ENCODE measurements at places on chromosomes 13 and 19. TPM values are rescaled to one million over a fixed set of nuclear protein-coding genes. Genes with fewer than 3 reads are reported as not detected.

HCST gene
- total RNA-seq = not detected

GPR183 gene
- 23.3 TPM for total RNA-seq

PSG1 gene
- not detected for total RNA-seq

ZNF677 gene
- 15.6 TPM for total RNA-seq

OR1M1 gene
- not detected for total RNA-seq

TTC9B gene
- not detected for total RNA-seq

VSIG10L gene
- 1.9 TPM for total RNA-seq

CLDND2 gene
- total RNA-seq = not detected

PLIN5 gene
- 9.9 TPM for total RNA-seq

PRODH2 gene
- not detected for total RNA-seq

DNA sequence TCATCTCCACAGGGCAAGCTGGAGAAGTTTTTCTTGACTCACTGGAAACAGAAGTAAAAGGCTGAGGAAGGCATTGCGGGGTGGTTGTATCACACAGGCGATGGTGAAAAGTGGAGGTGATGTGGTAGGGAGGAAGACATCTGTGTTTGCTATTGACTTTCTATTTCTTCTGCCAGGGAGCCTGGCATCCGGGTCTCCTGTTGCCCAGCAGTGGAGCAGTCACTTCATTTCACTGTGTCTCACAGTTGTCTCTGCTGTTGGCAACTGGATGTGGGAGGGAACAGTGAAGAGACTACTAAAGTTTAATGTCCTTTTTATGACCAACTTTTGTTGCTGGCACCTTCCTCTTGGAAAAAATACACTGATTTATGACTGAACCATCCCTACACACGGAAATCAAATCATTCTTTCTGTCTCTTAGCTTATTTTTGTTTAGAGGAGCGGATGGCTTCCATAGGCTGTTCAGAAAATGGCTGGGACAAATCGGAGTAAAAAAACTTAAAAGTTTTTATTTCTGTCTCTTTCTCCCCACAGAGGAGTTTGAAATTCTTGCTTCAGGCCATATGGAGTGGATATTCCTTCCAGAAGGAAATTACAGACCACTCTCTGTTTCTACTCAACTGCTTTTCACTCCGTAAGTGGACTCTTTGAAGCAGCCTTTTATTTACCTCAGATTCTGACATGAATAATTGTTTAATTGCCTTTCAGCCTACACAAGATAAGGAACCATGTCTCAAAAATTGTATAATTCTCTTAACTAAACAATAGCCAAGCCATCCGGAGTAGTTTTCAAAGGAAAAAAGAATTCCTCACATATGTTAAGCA lies 23.8 kb upstream of the MEDAG start:
- no peak for DNase-seq

- DNase-seq = peak; percentile 96
Measured at GRCh38 chr19:34999498-35000337, at the start of gene GRAMD1A. Gene GRAMD1A (plus strand): TSS chr19:35000323. CDS start chr19:35000479, 156 bp downstream.

DNA sequence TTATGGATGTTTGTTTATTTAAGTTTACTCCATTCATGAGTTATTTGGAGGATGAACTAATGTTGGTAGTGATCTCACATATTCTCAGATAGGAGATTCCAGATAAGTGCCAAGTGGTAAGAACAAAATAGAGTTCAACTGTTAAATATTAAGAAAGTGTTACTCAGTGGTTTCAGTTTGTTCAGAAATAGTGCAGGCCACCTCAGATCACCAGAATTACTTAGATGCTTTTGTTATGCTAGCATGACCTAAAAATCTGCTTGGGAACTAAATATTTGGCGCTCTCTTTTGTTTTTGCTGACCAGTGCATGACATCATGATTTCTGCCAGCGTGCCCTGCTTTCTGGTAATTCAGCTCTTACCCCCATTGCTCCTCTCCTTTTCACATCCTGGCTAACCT lies 15.6 kb downstream of the CLDN10 start:
- no peak for DNase-seq

DNA sequence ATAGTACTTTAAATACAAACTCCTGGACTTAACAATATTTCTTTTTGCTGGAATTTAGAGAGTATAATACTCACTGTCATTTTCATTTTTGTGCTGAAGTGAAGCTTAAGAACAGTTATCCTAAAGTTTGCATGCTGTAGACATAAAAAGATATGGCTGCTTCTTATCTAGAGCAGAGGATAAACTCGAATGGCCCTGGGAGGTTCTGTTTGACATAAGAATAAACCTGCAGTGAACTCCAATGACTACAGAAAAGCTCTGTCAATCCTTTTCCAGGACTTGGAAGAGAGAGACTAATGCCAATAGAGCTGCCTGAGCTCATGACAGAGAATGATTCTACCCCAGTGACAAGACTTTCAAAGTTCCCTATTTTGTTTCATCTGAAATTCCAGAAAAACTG lies 1017.8 kb upstream of the MIR17HG start:
- DNase-seq = no peak

DNA sequence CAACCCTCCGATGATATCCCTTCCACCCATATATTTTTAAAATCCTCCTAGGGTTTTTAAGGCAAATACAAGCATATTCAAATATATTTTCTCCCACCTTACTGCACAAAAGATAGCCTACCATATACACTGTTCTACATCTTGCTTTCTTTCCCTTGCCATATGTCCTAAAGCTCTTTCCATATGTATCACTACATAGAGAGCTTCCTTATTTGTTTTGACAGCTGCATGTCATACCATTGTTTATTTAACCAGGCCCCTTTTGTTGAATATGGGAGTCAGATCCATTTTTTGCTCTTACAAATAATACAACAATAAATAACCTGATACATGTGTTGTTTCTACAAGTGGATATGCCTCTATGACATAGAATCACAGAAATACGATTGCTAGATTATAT lies 32.8 kb upstream of the WDFY2 start:
- DNase-seq = no peak

GRCh38 chr19:50720181-50720920 lies 749 bp upstream of the SHANK1 start:
- DNase-seq = no peak

- DNase-seq = peak; percentile 96
Measured at GRCh38 chr19:11203194-11204075, 6.1 kb upstream of the KANK2 start.

DNA sequence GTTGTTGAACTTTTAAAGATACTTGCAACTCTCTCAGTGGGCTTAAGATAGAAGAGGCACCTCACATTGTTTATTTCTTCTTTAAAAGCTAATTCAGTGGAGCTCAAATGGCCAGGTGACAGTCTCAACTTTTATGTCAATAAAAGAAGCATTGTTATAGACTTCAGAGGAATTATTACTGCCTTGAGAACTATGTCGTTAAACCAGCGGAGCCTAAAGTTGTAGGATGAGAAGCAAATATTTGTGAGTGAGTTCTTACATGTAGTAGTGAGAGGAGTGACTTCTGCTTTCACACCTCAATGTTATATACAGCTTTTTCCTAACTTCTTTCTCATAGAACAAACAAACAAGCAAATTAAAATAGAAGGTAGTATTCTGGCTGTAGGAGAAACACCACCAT lies 31.2 kb upstream of the DGKH start:
- no peak for DNase-seq

- DNase-seq = no peak
Measured at GRCh38 chr13:41017159-41017558, 2.0 kb downstream of the ELF1 start.

- no peak for DNase-seq
Measured at GRCh38 chr19:531009-531752, 379 bp upstream of the CDC34 start.

- DNase-seq = peak; percentile 60
Measured at GRCh38 chr13:95620825-95621498, 23.5 kb downstream of the DZIP1 start.

GRCh38 chr13:46119883-46120614 lies 15.2 kb upstream of the CPB2 start:
- no peak for DNase-seq

DNA sequence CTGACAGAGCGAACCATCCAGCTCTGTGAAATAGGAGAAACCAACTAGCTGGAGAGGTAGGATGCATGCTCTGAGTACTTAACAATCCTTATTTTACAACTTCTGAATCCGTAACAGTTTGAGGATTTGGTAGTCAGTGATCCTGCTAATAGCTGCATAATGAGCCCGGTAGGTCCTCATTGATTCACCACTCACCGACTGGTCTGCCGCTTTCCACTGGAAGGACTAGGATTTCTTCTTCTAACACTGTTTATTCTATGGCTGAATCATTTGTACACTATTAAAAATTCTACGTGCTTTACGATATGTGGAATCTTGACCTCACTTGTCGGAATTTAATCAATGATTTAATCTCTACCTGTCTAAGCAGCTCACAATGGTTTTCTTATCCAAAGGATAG lies 33.9 kb downstream of the SPATA13 start:
- peak; percentile 55 for DNase-seq

DNA sequence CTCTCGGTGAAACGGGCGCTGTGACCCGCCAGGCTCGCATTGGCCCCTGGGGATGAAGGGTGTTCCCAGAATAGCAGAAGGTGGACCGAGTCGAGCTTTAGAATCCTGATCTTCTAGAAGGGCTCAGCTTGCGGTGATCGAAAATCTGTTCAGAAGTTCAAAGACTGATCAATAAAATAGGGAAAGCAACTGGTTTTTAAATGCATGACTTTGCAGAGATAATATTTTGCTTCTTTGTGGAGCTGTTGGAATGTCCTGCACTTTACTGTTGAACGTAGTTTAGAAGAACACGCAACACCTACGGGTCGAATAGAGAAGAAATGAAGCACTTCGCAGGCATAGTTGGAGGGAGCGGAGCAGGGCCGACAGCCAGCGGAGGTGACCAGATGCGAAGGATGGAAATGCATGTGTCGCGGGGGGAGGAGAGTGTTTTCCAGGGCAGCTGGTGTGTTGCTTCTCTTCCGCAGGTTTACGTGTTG lies 766 bp downstream of the CEBPG start:
- DNase-seq = no peak

- DNase-seq = no peak
Measured at GRCh38 chr13:51887468-51887867, 25.7 kb downstream of the CCDC70 start.

- DNase-seq = no peak
Measured at GRCh38 chr13:28581451-28581850, 77.5 kb upstream of the POMP start.

- no peak for DNase-seq
Measured at GRCh38 chr19:49335071-49335783, at the start of gene CD37. Gene CD37 (plus strand): TSS chr19:49335406. CDS start chr19:49335541, 135 bp downstream.

DNA sequence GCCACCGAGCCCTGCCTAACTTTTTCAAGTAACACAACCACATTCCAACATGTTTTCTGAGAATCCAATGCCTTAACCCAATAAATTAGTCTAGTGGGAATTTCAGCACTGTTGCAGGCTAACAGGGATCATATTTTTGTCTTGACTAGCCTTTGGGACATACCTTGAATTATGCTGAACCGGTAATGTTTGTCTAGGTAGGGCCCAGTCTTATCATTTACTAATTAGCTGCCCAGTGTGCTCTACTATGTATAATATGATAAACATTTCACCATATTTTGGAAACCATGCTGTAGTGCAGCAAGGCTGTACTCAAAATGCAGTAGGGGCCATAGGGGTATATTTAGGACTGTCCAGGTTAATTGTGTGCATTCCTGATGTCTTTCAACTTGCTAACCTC lies 3.3 kb upstream of the PDS5B start:
- DNase-seq = no peak

DNA sequence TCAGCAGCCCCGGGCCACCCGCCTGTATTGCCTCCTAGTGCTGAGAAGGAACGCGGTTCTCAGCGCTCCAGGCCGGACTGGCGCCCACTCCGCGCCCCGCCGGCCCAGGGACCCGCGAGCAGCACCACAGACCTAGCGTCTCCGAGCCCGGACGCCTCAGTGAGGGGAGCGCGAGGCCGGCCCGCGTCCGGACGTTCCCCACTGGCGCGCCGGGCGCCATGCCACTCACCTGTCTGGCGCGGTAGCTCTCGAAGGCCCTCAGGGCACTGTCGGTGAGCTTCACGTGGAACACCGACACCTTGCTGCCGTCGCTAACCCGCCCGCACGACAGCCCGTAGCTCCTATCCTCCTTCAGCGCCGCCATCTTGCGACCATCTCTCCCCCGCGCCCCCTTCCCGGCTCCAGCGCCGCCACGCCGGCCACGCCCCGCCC lies at the start of gene ELL:
ELL (minus strand) TSS at position 379 of the 432 bp plus-strand sequence; CDS start at position 364, 15 bp downstream.
- DNase-seq = no peak
